ENCODE measurements at places on chromosomes 13 and 19. TPM values are rescaled to one million over a fixed set of nuclear protein-coding genes. Genes with fewer than 3 reads are reported as not detected.

EDNRB gene
- total RNA-seq = 0.11 TPM

CYP2F1 gene
- not detected for total RNA-seq

MATK gene
- 0.65 TPM for total RNA-seq

CYP4F3 gene
- total RNA-seq = not detected

DDA1 gene
- total RNA-seq = 11.8 TPM

IGFL4 gene
- not detected for total RNA-seq

RNF113B gene
- not detected for total RNA-seq

ZNF808 gene
- 19.6 TPM for total RNA-seq

ZNF555 gene
- 9.2 TPM for total RNA-seq

FUT3 gene
- not detected for total RNA-seq

FAM216B gene
- total RNA-seq = not detected

DENND1C gene
- not detected for total RNA-seq

ZNF90 gene
- 2.5 TPM for total RNA-seq

SHISA7 gene
- total RNA-seq = not detected

NXNL1 gene
- not detected for total RNA-seq

Measured in articular chondrocyte of knee joint (primary cell).